ENCODE measurements at places on chromosomes 1 and 21.

DNA sequence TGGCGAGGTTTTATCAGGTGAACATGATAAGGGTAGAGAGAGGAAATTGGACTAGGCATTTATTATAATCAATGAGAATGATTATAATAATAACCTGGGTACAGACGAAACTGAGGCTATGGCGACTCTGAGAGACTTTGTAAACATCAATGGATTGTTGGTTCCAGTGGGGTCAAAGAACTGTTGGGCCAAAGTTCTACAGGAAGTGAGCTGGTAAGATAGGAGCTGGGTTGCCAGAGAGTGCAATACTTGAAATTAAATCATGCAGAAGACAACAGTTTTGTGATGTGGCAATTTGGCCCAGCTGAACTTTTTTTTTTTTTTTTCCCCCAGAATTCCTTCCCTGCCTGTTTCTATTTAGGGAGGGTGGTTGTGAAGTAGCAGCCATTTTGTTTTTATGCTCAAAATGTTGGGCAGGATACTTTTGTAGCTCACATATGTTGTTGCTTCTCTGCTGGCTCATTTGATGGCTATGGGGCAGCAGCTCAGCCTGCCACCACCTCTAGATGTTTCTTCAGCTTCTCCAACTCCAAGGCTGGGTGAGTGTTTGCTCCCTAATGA is 286.5 kb upstream of the B3GALT2 start:
- DNase-seq = no peak

- no peak for DNase-seq
Observed at GRCh38 chr1:54298284-54299033, 98.5 kb downstream of the MRPL37 start.

DNA sequence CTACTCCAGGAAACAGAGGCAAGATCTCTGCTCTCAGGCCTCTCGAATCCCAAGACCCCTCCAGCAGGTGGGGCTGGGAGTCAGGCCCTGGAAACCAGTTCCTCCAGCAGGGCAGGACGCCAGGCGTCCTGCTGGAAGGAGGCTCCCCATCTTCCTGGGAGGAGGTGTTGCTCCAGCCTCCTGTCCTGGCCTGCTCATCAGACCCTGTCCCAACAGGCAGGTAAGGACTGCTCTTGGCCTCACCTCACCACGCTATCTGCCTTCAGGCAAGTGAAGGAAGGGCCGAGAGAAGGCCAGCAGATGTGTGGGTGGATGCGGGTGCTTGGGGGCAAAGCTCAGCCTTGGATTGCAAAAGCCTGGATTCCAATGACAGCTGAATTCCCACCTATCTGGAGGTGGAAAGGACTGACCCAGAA is 82.9 kb downstream of the SSBP3 start:
- DNase-seq = no peak

DNA sequence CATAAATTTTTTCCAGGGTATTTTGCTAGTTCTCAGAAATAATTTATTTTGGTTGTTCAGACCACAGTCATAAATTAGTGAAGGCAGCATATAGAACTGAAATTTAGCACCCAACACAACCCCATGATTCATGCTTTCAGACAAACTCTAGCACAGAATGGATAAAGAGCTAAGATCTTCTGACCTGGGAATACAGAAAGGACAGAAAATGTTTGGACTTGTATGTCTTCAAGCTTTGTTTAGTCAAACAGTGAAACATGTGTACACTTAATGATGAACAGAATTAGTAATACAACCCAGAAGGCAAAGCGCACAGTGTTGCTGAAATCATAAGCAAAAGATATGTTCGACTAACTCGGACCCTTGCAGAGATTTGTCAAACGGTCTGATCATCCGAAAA is 205.6 kb downstream of the APP start:
- DNase-seq = no peak

DNA sequence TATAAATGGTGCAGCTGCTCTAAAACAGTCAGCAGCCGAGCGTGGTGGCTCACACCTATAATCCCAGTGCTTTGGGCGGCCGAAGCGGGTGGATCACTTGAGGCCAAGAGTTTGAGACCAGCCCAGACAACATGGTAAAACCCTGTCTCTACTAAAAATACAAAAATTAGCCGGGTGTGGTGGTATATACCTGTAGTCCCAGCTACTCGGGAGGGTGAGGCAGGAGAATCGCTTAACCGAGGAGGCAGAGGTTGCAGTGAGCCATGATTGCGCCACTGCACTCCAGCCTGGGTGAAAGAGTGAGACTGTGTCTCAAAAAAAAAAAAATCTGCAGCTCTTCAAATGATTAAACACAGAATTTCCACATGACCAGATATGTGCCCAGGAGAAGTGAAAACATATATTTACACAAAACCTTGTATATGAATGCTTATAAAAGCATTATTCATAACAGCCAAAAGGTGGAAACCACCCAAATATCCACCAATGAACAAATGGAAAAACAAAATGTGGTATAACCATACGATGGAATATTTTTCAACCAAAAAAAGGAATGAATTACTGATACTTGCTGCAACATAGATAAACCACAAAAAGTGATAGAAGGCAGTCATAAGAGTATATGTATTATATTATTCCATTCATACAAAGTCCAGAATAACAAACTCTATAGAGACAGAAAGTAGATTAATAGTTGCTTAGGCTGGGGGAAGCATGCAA is 14.1 kb downstream of the EPS15 start:
- DNase-seq = no peak

- DNase-seq = no peak
Observed at GRCh38 chr1:96104506-96104905, 617.1 kb upstream of the PTBP2 start.

DNA sequence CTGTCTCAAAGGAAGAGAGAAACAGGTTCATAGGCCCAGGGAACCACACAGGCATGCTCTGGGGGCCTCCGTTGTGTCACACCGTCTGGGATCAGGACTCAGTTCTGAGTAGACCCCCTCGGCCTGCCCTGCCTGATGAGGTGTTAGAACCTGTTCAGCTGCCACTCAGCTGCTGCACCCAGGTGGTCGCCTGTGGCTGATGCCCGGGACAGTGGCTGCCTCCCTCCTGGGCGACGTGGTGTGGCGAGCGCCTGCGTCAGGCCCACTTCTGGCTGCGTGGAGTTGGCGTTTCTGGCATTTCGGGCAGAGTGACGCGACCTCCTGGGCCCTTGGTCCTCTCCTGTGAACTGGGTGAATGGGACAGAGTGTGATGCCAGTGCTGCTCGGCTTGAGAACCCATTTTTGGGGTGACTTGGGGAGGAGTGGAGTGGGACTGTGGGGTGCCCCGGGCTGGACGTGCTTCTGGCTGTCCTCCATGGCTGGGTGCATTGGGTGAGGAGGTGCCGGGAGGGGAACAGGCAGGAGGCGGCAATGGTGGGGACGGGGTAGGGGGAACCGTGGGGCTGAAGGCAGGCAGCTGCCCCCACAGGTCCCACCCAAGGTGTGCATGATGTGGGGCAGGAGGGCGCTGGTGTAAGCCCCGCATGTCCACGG is 10.8 kb downstream of the CFAP410 start:
- DNase-seq = no peak

- DNase-seq = no peak
Observed at GRCh38 chr1:90834354-90834885, 117.3 kb upstream of the BARHL2 start.

- peak; percentile 9 for DNase-seq
Observed at GRCh38 chr1:31984419-31985347, 29.0 kb upstream of the KHDRBS1 start.

- DNase-seq = no peak
Observed at GRCh38 chr21:42446531-42446930, 42.8 kb downstream of the UBASH3A start.

GRCh38 chr1:56437959-56438358 is 141.4 kb downstream of the PLPP3 start:
- DNase-seq = no peak

GRCh38 chr21:32776743-32777142 is 5.2 kb upstream of the PAXBP1 start:
- no peak for DNase-seq

- no peak for DNase-seq
Observed at GRCh38 chr1:147579934-147580537, 38.7 kb downstream of the BCL9 start.
